ENCODE measurements at places on chromosomes 1 and 21.

- DNase-seq: no peak
These were observed 459 bp downstream of the FOXE3 start for GRCh38 chr1:47416319-47417169.

- no peak for DNase-seq
These were observed 21.3 kb upstream of the MAGI3 start for GRCh38 chr1:113369040-113369439.

- no peak for DNase-seq
These were observed 10.7 kb downstream of the NEK7 start for GRCh38 chr1:198167436-198167934.

DNA sequence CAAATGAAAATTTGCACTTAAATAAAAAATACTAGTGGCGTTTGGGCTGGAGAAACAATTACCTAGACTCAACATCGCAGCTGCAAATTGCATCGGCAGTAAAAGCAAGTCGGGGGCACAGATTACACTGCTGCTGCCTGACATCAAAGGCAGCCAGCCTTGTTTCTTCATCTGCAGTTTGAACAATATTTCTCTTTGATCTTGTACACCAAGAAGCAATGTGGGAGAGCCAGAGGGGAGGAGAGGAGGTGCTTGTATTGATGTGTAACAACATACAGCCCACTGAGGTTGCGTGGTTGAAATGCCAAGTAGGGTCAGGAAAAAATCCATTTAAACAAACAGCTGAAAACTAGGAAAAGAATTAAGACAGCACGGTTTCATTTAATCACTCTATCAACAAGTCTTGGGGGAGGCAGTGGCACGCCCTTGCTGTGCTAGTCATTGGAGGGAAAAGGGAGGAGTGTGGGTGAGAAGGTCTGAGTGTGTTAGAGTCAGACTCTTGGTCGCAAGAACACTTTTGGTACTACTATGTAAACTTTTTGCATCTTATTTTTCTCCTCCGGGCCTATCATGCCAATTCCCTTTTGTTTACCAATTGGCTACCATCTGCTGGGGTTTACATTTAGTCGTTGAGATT, 456.5 kb downstream of the OMA1 start:
- no peak for DNase-seq

GRCh38 chr21:18960306-18960705, 556.7 kb upstream of the TMPRSS15 start:
- no peak for DNase-seq

DNA sequence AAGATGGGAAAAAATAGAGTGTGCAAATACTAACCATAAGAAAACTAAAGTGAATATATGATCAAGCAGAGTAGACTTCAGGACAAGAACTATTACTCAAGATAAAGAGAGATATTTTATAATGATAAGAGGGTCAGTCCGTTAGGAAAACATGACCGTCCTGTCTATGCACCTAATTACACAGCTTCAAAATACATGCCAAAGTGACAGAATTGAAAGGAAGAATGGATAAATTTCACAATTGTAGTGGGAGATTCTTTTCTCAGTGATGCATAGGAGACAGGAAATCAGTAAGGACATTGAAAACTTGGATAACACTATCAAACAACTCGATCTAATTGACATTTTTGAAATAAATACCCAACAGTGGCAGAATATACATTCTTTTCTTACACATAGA, 489.0 kb downstream of the CAMTA1 start:
- DNase-seq: no peak

DNA sequence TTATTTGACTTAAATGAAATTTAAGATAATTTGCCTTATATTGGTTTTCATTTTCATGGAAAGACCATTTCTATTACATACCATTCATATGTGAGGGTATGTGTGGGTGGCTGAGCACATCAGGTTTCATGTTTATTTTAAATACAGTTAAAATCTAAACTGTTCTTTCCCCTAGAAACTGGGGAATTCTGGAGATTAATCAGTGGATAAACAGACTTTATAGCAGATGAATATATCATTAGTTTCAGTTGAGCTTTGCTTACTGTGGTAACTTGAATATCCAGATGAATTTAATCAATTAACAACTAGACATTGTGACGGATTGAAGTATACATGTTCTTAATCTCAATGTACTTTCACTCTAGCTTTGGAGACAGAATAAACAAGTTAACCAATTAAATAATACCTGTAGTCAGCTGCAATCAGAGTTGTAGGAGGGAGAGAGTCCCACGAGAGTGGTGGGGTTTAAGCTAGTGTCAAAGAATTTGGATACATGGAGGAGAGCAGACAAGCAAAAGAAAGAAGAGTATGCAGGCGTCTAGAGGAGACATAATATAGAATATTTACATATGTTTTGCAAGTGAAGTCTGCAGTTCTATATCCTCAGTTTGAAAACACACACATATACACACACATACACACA, 97.6 kb downstream of the PDE4B start:
- no peak for DNase-seq

DNA sequence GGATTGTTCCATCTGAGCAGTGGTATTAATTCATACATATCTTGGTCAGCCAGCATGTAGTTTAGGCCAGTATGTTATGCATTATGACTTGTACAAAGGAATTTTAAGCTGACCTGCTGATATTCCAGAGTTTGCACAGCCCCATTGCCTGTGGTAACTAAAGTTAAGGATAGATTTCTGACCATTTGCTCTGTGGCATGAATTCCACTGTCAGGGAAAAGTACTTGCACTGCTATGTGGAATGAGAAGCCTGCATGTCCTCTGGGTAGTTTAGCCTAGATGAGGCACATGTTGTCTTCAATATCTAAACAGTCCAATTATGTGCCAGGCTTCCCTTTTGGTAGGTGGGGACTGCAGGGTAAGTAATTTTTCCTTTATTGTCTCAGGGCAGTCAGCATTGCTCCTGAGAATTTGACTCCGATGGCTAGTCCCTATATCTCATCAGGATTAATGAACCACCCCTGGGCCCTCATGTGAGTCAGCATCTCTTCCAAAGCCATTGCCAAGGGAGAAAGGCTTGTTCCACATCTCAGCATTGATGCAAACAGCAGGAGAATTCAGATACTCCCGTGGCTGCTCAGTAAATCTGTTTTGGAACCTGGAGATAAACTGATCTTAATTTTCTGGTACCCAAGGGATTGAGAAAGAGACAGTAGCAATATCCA, 30.2 kb downstream of the NEK7 start:
- no peak for DNase-seq

GRCh38 chr1:156153362-156153761, at the start of gene SEMA4A:
Gene SEMA4A, plus strand, starts transcription at chr1:156153585. Its CDS starts 994 bp downstream, at chr1:156154579.
- no peak for DNase-seq

GRCh38 chr1:36133484-36133883, 8.5 kb upstream of the COL8A2 start:
- DNase-seq: no peak

GRCh38 chr1:63362578-63362977, 4.8 kb upstream of the ALG6 start:
- DNase-seq: no peak

- no peak for DNase-seq
These were observed 553 bp downstream of the TTC3 start for GRCh38 chr21:37073417-37074196.

DNA sequence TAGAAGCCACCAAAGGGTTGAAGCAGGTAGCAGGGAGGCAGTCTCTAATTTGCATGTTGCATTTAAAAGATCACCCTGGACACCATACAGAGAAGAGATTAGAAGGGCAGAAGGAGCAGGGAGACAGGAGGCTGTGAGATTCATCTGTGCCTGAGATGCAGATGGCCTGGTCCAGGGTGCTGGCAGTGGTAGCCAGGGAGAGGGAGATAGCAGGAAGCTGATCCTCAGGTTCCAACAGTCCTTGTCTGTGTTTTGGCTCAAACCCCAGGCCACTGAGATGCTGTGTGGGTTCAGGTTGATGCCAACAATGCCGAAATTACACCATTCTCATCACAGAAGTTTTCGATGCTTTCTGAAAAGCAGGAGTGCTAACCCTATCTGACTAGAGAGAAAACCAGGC, 113.7 kb downstream of the KAZN start:
- no peak for DNase-seq

- DNase-seq: no peak
These were observed 12.9 kb downstream of the LACTBL1 start for GRCh38 chr1:22959545-22960360.

- no peak for DNase-seq
These were observed 135.1 kb downstream of the CHD1L start for GRCh38 chr1:147377263-147378246.

GRCh38 chr1:89171067-89171438, 4.8 kb downstream of the GBP7 start:
- DNase-seq: no peak

DNA sequence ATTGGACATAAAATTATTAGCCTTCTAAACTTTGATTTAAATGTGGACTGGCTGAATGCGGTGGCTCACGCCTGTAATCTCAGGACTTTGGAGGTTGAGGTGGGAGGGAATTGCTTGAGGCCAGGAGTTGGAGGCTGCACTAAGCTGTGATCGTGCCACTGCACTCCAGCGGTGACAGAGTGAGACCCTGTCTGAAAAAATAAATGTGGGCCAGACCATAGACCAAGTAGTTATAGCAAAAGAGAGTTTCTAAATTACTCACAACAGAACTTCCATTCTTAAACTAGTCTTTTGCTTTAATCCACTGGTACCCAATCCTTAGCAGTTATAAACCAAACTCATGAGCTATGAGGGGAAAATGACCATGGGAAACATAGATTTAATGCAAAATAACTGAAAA, 35.2 kb downstream of the RAP1A start:
- no peak for DNase-seq

GRCh38 chr1:215076322-215076721, 6.2 kb upstream of the KCNK2 start:
- no peak for DNase-seq

DNA sequence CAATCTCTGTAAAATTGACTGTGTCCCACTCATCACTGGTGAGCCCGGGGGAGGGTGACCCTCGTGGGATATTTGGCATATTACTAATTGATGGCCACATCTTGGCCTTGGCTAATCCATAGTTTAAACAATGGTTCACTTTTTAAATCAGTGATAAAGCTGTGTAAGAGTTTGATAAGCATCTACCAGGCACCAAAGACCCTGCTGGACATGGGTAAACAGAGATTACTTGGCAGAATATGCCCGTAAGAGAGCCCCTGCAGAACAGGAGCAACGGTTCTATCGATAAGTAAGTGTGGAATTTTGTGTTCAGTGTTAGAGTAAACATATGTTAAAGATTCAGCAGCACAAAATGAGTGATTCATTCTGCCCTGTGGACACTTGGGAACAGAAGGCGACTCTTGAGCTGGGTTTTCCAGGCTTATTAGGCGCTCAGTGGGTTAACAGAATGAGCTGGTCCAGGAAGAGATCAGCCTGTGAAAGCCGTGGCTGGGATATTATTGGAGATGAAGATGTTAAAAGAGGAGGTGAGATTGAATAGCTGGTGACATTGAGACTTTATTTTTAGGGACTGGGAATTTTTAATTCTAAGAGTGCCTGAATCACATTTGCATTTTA, 55.9 kb downstream of the CNST start:
- DNase-seq: no peak

- no peak for DNase-seq
These were observed 6.4 kb downstream of the HUNK start for GRCh38 chr21:31879241-31879650.

- no peak for DNase-seq
These were observed 1.3 kb downstream of the DYRK1A start for GRCh38 chr21:37367703-37368540.

- no peak for DNase-seq
These were observed 26.5 kb upstream of the KHDRBS1 start for GRCh38 chr1:31987135-31987619.

DNA sequence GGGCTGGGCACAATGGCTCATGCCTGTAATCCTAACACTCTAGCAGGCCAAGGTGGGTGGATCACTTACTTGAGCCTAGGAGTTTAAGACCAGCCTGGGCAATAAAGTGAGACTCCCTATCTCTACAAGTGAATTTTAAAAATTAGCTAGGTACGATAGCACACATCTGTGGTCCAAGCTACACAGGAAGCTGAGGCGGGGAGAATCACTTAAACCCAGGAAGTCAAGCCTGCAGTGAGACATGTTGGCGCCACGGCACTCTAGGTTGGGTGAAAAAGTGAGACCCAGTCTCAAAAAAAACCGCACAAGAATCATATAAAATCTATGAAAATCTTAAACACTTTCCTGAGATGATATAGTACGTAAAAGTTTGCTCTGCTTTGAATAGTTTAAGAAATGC, 30.2 kb downstream of the DBT start:
- no peak for DNase-seq

- DNase-seq: no peak
These were observed 17.3 kb upstream of the TTC4 start for GRCh38 chr1:54698346-54698745.

DNA sequence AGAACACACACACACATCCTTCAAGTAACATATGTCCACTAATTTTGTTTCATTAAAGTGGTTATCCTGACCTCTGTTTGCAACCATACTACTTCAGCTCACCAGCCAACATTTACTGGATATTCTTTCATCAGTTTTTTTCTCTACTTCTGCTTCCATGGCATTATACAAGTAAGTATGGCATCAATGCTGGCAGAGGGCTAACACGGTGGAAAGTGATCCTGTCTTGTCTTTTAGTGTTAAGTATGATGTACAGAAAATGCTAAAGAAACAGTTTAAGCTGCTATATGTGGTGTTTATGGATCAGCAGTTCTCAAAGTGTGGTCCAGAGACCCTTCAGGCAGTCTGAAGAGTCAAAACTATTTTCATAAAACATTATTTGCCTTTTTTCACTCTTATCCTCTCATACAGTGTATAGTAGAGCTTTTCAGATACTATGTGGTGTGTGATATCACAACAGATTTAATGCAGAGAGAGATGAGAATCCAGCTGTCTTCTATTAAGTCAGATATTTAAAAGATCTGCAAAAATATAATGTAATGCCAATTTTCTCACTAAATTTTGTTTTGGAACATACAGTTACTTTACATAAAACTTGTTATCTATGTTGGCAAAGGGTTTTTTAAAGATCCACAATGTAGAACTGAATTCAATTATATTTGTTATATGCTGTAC, 46.6 kb downstream of the FOXJ3 start:
- DNase-seq: no peak

- no peak for DNase-seq
These were observed 9.6 kb upstream of the ZNF669 start for GRCh38 chr1:247113733-247114271.

- DNase-seq: no peak
These were observed 25.7 kb downstream of the PLXNA2 start for GRCh38 chr1:208218237-208219097.
